ENCODE measurements at places on chromosomes 3 and 15.

- DNase-seq: no peak
Observed at GRCh38 chr3:13575459-13576061, 26.6 kb downstream of the FBLN2 start.

DNA sequence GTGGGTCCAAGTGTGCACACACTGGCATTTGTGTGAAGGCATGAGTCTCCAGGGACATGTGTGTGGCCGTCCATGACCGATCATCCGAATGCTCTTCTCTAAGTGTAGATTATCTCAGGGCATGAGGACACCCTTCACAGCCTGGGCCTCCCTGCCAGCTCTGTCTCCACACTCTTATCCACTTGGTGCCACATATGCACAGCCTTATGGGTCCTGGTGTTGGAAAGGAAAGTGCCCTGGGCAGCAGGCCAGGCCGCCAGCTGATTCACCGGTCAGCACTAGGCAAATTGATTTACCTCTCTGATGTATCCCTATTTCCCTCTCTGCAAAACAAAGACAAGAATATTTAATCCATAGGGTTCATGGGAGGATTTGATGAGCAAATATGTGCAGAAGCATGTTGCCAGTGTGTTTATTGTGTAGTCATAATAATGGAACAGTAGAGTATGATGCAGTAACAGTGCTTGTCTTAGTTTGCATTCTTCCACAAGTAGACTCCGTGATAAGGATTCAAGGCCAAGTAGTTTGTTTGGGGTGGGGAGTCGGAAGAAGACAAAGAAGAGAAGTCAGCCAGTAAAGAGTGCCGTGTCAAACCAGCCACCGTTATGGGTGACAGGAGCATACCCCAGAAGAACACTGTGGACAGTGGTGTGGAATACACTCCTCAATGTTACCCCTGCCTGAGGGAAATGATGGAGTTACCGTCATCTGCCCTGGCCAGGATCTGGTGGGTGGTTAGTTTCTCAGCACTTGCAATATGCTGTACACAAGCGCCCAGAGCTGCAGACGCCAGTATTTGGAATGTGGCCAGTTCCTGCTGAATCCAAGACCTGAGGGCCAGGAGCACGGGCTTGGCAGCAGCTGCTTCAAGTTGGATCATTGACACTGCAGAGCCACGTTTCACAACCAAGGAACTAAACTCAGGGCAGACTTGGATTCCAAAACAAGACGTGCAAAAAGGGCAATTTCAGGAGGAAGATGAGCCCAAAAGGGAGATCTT, 85.1 kb downstream of the MTHFS start:
- DNase-seq: no peak

- no peak for DNase-seq
Observed at GRCh38 chr3:129694228-129694627, 87.8 kb upstream of the PLXND1 start.

DNA sequence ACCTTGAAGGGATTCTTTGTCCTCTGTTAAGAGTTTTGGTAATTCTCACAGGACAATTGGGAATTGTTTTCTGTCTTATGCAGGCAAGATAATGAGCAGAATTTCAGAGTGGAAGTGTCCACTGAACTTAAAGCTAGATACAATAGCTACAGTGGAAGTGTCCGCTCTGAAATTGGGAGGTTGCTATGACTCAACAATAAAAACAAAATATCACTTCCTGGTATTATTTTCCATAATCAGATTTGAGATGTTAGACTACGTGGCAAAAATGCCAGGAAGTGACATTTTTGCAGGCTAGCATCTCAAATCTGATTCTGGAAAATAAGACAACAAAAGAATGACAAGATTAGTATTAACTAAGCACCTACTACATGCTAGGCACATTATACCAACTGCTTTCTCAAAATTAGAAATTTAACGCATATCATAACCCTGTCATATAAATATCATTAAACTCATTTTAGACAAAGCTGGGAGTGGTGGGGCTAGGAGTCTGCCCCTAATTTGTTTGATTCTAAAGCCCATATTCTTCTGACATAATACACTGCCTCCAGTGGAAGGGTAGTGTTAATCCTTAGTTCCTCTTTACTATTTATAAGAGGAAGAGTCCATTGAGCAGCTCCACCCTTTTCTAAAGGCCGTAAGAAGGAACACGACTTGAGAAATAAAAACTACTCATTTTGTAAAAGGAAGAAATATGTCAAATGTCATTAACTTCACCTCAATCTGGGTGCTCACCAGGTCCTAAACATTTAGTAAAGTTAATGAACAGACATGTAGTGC, 266.9 kb upstream of the STT3B start:
- DNase-seq: no peak

GRCh38 chr3:15499536-15499935, 22.0 kb downstream of the COLQ start:
- DNase-seq: no peak

- DNase-seq: no peak
Observed at GRCh38 chr15:75348562-75349350, 1.9 kb downstream of the NEIL1 start.

GRCh38 chr3:76656531-76657070, 383.3 kb upstream of the ROBO2 start:
- DNase-seq: no peak

Data from stimulated activated CD4-positive, alpha-beta T cell treated with anti-CD3 and anti-CD28 coated beads, Interleukin-4, amount 100 ng/mL, for 4 hours (primary cell).